GM04504 (cell line): ENCODE measurements at places on chromosomes 11 and 22.
A peak's percentile ranks its signal among the peaks of the same experiment; 100 is the strongest.

DNA sequence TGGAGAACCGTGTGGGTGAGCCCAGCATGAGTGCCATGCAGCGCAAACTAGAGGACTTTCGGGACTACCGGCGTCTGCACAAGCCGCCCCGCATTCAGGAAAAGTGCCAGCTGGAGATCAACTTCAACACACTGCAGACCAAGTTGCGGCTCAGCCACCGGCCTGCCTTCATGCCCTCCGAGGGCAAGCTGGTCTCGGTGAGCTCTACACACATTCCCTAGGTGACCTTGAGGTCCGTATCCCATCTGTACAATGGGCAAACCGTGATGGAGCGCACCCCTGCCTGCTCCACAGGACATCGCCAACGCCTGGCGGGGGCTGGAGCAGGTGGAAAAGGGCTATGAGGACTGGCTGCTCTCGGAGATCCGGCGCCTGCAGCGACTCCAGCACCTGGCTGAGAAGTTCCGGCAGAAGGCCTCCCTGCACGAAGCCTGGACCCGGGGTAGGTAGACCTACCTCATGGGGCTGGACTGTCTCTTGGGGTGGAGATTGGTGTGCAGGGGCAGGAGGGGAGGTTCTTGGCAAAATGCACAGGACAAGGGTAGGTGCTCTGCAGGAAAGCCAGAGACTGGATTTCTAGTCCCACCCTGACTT is 10.6 kb downstream of the CTSF start:
- DNase-seq = no peak

DNA sequence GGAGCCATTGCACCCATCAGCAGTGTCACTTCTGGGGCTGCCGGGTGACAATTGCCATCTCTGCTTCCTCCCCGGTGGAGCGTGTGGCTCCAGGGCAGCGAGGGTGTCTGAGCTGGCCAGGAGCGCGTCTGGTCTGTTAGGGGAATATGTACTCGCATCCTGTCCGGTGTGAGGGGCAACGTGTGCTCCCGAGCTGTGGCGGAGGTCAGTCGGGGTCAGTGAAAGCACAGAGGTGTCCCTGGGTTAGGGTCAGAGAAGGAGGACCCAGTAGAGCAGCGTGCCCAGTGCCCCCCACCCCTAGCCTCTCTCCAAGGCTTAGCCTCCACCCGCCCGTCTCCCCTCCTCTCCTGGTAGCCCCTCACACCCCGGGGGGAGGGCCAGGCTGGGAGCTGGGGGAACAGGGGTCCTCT is 1.5 kb downstream of the CLCF1 start:
- no peak for DNase-seq

DNA sequence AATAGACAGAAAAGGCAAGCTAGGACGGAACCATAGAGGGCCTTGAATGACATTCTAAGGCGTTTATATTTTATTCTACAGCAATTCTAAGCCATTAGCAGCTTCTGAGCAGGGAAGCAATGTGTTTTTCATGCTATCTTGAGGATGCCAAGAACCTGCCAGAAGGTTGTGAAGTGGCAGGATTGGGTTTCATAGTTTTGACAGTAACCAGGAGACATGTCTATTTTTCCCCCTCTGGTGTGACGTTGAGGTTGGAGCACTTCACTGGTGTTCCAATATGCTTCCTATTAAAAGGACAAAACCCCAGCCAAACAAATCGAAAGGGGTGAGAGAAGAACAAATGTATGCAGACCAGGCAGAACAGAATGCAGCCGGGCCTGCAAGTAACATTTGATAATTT is 148.2 kb downstream of the SPATA19 start:
- no peak for DNase-seq

DNA sequence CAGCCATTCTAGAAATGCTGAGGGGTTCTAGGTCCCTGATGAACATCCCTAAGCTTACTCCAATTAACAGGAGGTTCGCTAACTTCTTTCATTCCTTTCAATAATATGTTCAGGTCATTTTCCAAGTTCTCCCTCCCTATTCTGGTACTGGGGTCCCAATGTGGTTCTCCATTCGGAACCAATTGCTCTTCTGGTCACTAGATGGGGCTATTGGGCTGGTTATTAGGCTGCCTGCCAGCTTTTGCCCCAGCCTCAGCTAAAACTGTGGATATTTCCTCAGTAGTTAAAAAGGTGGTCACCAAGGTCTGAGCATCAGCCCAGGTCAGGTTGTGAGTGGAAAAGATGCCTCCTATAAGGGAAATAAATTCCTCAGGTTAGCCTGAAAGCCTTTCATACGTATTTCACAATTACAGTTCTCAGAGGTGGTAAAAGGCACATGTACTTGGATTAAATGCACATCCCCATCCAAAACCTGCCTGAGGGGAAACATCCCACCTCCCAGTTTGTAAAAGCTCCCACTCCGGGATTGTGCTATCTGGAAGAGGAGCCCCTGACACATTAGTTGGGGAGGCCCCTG is 161.1 kb upstream of the CCDC179 start:
- DNase-seq = peak; percentile 17

GRCh38 chr22:48359613-48359965 is 1468.1 kb downstream of the BRD1 start:
- no peak for DNase-seq

- no peak for DNase-seq
These were observed 1363.4 kb downstream of the BRD1 start for GRCh38 chr22:48464246-48464645.

DNA sequence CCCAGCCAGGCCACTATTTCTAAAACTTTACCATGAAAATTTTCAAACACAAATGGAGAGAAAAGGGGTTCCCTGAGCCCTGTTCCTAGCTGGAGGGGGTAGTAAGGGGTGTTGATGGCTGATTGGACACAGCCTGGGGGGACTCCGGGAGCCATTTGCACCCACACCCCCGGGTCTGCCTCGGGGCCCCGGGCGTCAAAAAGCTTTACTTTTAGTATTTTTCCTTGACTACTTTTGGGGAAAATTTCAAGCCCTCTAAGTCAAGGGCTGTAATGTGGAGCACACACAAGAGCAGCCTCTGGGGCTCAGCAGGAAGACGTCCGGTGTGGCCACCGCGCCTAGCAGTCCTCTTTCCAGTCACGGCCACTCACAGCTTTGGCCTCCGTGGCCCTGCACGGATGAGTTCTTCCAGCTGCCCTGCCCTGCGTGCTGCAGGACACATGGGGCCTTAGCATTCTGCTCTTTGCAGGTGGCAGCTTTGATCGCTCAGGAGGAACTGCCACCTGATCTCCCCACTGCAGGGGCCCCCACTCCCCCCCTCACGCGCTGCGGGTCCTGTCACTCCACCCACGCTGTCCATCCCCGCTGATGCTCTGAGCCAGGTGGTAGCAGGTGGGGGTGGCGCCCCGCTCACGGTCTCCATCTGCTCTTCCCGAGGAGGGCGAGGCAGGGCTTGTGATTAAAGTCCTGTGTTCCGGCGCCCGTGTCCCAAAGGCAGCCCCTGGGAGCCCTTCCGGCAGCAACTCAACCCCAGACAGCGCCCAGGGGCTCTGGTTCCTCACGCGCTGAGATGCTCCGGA is 14.4 kb downstream of the RNH1 start:
- no peak for DNase-seq

DNA sequence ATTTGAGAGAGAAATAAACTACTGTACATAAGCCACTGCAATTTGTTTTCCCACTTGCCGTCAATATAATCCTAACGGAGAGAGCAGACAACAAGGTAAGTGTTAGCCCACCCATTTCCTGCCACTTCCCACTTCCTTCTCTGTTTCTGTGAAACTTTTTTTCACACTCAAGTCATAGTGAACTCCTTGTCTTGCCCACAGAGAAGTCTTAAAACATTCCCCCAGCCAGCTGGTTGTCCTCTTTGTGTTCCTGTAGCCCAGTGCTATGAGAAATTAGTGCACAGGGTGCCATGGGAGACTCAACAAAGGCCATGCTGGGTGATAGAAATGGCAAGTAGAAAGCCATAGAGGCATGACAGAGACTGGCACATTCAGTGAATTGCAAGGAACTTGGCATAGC is 208.6 kb downstream of the BLID start:
- no peak for DNase-seq

GRCh38 chr11:101049123-101049522 is 80.5 kb downstream of the PGR start:
- DNase-seq = no peak

GRCh38 chr11:113084297-113084696 is 123.1 kb downstream of the NCAM1 start:
- no peak for DNase-seq

DNA sequence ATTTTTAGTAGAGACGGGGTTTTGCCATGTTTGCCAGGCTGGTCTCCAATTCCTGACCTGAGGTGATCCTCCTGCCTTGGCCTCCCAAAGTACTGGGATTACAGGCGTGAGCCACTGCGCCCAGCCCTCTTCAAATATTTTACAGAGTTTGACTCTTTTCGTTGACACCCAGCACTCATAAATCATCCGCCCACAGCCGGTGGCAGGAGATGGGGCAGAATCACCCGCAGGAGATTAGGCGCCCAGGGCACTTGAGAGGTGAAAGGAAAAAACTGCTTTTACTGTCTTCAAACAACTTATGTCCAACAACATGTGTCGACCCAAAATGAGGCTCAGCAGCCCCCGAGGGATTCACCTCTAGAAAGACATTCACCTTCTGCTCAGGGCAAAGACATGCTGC is 56.9 kb downstream of the OSBP2 start:
- no peak for DNase-seq

- no peak for DNase-seq
These were observed 134.6 kb downstream of the CHST1 start for GRCh38 chr11:45530776-45531175.

DNA sequence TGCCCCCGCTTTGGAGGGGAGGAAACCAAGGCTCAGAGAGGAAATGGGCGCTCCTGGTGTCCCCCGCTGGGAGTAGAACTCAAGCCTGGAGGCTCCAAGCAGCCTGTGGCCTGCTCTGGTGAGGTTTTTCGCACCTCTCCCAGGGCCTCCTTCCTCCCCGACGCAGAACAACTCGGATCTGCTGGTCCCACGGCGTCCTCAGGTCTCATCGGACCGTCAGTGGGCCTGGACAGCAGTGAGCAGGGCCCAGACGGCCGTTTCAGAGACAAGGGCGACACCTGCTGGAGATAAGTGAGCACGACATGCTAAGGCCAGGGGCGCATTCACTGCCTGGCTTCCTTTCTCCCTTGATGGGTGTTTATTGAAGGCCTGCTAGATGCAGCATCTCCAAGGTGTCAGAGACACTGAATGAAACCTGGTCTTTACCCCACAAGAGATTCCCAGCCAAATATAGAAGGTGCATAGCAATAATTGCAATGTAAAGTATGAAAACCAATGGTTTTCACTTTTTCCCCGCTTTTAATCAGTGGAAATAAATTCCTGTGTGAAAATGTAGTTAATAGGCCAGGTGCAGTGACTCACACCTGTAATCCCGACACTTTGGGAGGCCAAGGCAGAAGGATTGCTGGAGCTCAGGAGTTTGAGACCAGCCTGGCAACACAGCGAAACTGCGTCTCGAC is 26.9 kb upstream of the CD82 start:
- DNase-seq = peak; percentile 36

GRCh38 chr11:47355283-47356128 is 3.0 kb upstream of the MYBPC3 start:
- DNase-seq = peak; percentile 74

DNA sequence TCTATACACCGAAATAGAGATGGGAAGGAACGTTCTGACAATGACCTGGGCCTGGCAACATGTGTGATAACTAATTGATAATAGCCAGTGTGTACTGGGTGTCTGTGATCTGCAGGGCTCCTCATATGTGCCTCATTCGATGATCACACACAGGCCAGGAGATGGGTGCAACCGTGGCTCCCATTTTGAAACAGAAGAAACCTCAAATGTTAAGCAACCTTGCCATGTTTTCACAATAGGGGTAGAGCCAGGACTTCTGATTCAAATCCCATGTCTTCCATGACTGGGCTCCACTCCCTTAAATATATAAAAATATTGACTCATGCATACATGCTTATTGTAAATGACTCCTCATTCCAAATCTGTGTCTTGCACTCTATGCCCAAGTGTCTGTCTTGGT is 11.1 kb downstream of the APOL3 start:
- no peak for DNase-seq

DNA sequence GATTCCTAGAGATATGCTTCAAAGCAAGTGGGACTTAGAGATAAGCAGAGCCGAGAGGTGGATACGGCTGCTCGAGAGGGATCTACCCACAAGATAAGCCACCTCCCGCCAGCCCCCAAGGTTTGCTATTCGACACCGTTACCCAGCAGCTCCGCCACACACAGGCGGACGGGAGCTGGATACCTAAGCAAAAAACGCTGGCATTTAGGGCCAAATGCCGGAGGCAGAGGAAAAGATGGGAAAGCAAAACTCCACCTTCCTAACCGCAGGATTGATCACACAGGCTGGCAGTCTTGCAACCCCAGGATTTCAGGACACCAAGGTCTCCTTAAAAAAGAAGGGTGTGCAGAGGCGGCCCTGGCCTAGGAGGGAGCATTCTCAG is 709 bp downstream of the FTH1 start:
- DNase-seq = no peak

DNA sequence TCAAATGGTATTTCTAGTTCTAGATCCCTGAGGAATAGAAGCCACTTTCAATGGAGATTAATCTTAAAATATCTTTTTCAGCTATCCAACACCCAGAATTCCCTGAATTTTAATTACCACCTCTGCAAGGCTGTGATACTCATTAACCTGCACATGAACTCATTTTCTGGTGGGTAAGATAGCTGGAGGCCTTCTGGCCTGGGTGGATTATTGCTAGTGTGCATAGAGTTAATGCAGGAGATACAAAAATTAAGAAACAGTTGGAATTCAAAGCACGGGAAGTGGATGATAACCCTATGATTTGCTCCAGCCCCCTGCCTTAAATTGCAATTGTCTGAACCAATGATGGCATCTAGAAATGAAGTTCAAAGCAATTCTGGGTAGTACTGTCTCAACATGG is 115.0 kb downstream of the ATG16L2 start:
- DNase-seq = no peak

GRCh38 chr11:76159983-76160661 is 46.2 kb downstream of the WNT11 start:
- DNase-seq = no peak

GRCh38 chr11:1771700-1772099 is 8.0 kb upstream of the CTSD start:
- no peak for DNase-seq

DNA sequence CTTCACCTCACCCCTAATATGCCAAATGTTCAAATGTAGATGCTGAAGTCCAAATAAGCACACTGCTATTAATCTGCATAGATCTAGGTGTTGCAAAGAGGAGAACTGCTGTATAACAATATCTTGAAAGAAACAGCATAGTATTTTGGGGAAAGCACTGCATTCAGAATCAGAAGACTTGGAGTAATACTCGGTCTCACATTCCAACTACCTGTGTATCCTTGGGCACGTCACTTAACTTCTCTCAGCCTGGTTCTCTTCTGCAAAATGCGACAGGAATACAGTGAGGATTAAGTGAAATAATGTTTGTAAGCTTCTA is 332 bp upstream of the HMGXB4 start:
- DNase-seq = no peak

- no peak for DNase-seq
These were observed 1.2 kb downstream of the CPT1B start for GRCh38 chr22:50576806-50577696.

GRCh38 chr22:44360306-44360667 is 47.5 kb upstream of the SHISAL1 start:
- no peak for DNase-seq

- DNase-seq = peak; percentile 96
These were observed 5.4 kb downstream of the PLA2G6 start for GRCh38 chr22:38176170-38176741.
